ENCODE measurements at places on chromosomes 4 and X.

DNA sequence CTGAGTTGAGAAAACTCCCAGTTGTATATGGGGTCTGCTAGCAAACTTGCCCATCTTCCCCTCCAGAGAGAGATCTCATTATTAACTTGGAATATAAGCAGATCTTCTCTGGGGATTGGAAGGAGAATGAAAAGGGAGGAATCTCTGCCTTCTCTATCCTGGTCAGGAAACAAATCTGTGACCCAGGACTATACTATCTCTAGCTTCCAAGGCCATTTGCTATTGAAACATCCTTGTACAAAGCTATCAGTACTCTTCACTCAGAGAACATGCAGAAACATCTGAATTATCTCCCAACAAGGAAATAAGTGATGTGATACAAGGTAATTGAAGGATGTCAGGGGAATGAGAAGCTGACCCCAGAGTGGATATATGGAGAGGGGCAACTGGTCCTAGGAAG, 183.8 kb downstream of the FRMPD4 start:
- DNase-seq: no peak

GRCh38 chr4:172404676-172405075, 591.5 kb downstream of the GALNTL6 start:
- DNase-seq: no peak

DNA sequence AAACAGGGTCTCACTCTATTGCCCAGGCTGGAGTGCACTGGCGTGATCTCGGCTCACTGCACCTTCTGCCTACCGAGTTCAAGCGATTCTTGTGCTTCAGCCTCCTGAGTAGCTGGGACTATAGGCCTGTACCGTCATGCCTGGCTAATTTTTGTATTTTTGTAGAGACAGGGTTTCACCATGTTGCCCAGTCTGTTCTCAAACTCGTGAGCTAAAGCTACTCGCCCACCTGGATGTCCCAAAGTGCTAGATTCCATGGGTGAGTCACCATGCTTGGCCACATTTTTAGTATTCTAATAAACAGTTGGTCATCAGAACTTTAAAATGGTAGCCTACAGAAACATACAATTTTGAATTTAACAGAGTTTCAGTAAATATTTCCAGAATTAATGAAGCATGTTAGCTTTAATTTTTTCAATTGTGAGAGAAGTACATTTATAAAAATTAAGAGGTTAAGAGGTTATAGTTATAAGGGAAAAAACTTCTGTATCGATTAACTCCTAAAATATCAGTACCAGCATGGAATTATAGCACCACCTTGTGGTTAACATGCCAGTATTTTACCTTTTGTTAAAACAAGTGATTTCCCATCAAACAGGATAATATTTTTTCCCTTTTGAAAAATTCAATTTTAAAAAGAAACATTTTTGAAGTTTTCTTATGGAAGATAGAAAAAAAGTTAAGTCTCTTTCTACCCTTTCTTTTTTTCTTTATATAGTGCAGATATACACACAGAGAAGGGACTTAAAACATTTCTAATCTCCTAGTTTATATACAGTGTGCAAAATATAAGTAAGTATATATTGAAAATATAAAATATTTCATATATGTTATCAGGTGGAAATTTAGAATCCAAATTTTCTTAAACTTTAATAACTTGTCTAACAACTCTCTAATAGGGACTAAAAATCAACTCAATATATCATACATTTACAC, 35.4 kb downstream of the CEP44 start:
- DNase-seq: no peak

DNA sequence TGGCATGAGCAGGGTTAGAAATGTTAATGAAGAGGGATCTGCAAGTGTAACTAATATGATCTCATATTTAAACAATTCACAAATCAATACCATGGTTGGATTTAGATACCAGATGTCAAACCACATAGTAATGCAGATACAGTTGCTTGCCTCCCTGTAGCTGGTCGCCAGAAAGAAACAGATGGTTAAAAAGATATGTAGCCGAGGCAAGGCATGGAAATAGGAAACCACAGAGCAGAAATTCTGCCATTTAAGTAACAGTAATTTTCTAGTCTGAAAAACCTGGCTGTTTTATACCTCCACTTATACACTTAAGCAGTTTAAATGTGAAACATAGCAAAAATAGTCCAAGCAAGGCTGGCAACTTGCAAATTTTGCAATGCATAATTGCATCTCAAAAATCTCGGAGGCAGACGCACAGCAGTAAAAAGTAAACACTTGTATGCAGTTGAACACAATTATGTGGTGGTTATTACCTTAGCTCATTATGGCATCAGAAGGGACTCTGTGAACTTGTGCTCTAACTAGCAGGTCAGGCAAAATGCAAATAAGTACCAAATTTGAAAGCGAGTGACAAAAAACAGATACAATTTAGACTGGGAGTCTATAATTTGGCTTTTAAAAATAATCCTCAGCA, 126.8 kb downstream of the NAA11 start:
- DNase-seq: no peak

GRCh38 chrX:6574762-6575161, 39.8 kb upstream of the VCX3A start:
- DNase-seq: no peak

- DNase-seq: no peak
Observed at GRCh38 chrX:68833448-68833805, 4.6 kb downstream of the EFNB1 start.

DNA sequence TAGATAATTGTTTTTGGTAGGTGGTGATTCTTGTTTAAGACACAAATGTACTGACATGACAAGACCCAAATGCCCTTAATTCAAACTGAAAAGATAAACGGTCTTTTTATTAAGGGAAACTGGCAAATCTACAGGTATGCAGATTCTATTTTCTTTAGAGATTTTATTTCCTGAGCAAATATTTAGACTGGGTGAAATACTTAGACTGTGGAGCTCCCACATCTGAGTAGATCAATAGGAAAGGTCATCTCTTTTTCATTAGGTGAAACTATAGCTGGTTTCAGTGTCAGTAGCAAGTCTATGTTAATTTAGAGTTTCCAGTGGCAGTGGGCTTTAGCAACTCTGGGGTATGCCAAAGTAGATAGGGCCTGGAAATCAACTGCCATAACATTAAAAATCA, 446.7 kb downstream of the FSTL5 start:
- DNase-seq: no peak

- no peak for DNase-seq
Observed at GRCh38 chrX:109345856-109346255, 136.0 kb downstream of the GUCY2F start.

GRCh38 chr4:163680386-163681098, 186.1 kb downstream of the TMA16 start:
- DNase-seq: no peak

DNA sequence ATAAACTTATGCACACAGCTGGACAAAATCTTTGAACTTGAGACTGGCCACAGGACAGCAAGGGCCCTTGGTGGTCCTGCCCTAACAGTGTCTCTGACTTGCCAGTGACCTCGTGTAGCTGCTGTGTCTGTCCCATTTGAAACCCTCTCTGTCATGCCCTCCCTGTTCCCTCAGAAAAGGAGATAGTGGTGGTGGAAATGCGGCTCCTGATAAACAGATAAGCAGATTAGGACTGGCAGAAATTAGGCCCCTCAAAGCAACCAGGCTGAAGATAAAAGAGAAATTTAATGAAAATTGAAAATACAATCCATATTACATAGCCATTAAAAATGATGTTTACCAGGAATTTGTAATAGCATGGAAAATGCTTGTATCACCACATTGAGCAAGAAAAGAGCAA, 136.6 kb upstream of the ATP6AP2 start:
- no peak for DNase-seq

DNA sequence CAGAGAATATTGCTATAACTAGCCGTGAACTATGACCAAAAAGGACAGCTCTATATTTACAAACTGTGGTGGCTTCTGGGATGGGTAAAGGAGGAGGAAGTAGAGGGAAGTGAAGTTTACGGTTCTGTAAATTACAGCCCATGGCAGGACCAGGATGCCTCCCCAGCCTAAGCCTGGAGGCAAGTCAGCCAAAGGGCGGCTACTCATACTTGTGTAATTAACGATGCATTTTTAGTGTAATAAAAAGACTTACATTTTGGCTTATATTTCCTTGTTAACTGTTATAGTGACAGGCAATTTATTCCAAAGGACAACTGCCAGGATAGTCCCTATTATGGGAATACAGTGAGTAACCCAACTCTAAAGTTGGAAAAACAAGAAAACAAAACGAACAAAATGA, 139.9 kb upstream of the OTUD4 start:
- DNase-seq: no peak

Data from stimulated activated CD4-positive, alpha-beta T cell treated with anti-CD3 and anti-CD28 coated beads, Interleukin-1b, Interleukin-23, amount 100 ng/mL, for 1 hour (primary cell).